MV-4-11 (cell line): ENCODE measurements at places on chromosomes 16 and 17.
A peak's percentile ranks its signal among the peaks of the same experiment; 100 is the strongest.

DNA sequence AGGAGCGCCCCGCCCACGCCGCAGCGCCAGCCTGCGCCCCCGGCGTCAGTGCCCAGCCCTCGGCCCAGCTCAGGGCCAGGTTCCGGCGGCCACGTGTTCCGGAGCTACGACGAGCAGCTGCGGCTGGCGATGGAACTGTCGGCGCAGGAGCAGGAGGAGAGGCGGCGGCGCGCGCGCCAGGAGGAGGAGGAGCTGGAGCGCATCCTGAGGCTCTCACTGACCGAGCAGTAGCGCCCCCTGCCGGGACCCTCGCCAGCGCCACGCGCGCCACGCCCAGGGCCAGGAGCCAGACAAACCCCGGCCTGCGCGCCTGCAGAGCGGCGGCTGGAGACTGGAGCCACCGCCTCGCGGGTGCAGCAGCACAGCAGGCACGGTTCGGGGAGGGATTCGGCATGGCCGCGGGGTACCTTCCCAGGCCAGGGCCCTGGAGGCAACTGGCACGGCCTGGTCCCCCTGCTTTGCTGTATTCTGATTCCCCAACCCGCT is 9.3 kb downstream of the CORO6 start:
- peak; percentile 66 for DNase-seq

GRCh38 chr17:19278729-19279128 is 41.6 kb downstream of the EPN2 start:
- DNase-seq: no peak

- peak; percentile 35 for DNase-seq
Measured at GRCh38 chr16:814974-815373, 14.4 kb upstream of the GNG13 start.

DNA sequence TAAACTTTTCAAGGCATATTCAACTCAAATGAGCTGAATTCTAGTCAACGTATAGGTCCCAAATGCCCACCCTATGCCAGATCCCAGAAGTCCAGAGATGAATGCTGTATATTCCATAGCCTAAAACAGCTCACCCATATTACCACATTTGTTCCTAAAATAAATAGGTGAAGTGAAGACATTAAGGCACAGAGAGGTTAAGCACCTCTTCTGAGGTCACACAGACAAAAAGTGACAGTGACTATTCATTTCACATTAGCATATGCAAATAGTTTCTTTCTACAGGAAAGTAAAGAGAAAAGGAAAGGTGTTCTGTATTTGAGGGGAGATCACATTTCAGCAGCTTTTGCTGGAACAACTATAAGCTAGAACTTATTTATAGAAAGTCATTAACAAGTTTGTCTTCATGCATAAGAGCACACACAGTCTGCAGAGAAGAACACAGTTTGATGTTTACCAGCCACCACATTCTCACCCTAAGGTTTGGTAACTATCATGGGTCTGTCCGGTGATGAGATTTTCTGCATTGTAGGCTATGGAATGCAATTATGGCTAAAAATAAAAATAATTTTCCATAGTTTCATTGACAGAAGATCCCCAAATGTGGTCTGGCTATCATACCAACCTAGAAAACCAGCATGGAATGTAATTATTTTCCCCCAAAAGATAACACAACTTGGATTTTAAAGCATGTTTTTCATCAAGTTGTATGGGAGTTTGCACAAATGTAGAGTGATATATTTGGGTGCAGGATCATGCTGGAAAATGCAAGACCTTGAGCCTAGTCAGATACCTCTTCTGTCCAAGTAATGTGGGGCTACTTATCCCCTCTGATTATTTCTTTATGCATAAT is 402.1 kb downstream of the UTP18 start:
- no peak for DNase-seq

DNA sequence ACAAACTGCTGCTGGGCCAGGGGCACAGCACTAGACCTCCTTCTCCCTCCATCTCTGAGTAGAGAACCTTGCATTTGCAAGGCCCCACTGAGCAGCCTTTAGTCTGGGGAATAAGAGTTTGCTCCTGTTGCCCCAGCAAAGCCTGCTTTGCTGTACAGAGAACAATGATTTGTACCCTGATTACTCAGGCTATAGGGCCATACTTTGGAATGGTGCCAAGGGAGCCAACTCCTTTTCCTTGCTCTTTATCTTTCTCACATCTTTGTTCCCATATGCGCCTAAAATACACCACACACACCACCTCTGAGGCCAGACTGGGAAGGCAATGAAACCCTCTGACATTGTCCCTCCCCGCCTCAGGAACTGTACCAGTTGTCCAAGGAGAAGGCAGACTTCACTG is 21.2 kb downstream of the LIG3 start:
- DNase-seq: no peak

- DNase-seq: no peak
Measured at GRCh38 chr17:77325577-77326075, 184.9 kb downstream of the SEC14L1 start.

- DNase-seq: peak; percentile 99
Measured at GRCh38 chr16:58425756-58426494, 33.7 kb downstream of the GINS3 start.

- no peak for DNase-seq
Measured at GRCh38 chr16:21071741-21072140, 78.9 kb downstream of the DNAH3 start.

- peak; percentile 8 for DNase-seq
Measured at GRCh38 chr16:72434159-72434558, 262.2 kb upstream of the PMFBP1 start.

- DNase-seq: no peak
Measured at GRCh38 chr16:71775949-71776348, 32.7 kb downstream of the AP1G1 start.

DNA sequence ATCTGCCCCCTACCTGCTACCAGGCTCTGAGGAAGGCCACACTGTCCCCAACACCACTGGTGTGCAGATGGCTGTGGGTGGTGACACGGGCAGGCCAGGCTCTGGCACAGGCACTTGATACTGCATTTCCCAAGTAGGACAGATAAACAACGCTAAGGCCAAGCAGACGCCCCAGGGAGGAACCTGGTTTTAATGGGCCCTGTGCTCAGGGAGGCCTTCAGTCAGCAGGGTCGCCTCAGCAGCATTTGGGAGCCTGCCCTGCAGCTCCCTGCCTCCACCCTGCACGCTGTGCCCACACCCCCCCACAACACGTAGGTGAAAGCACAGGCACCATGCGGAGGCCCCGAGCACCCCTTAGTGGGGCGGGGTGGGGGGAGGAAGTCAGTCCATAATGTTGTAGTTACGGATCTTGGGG is 3.3 kb upstream of the FASN start:
- DNase-seq: no peak

DNA sequence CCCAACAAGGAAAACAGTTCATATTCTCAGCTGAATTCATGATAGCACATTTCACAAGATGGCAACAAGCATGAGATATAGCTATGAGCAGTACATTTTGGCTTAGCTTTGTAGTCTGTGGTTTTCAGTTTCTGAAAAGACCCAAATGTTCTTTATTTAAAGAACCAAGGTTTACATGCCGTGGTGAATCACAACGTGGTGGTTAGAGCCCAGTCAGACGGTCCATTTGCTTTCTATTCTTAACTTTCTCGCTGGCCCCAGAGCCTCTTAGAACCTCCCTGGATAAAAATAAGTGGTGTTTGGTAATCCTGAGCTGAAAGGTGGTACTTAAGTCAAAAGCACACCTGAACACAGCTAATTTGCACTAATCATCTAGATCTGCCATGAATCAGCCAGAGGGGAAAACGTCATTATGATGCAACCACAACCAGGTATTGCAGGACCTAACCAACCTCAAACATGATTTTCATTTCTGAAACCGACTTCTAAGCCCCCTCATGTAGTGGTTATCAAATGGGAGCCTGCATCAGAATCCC is 18.6 kb upstream of the HAPSTR1 start:
- peak; percentile 69 for DNase-seq

DNA sequence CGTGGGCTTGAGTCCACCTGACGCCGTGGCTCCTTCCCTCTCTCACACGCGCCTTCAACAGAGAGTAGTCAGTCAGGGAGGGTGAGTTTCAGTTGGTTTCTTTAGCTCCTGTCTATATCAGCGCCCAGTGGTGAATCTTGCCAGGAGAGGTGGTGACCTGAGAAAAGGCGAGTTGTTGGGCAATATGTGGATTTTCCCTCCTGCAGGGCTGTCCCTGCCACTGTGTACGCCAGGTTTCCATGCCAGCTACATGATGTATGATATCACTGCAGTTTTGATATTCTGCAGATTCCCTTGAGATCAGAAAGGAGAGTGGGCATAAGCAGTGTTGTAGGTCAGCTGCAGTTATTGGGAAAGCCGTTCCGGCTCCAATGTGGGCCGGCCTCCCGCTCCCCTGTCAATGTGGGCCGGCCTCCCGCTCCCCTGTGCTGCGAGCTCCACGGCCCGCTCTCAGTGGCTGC is 31.4 kb downstream of the BANP start:
- no peak for DNase-seq

DNA sequence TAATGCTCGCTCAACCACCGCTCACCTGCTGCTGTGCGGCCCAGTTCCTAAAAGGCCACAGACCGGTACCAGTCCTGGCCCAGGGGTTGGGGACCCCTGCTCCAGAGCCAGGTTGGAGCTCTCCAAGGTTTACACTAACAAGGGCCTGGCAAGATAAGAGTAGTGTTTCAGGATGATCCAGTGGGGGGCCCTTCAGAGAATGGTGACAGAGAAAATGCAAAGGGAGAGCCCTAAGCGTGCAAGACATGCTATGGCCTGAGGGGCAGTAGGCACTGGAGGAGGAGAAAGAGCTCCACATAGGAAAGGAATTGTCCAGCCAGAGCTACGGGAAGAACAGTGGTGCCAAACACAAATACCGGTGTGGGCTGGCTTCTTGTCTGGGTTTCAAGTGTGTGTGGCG is 233.4 kb downstream of the STX8 start:
- no peak for DNase-seq

DNA sequence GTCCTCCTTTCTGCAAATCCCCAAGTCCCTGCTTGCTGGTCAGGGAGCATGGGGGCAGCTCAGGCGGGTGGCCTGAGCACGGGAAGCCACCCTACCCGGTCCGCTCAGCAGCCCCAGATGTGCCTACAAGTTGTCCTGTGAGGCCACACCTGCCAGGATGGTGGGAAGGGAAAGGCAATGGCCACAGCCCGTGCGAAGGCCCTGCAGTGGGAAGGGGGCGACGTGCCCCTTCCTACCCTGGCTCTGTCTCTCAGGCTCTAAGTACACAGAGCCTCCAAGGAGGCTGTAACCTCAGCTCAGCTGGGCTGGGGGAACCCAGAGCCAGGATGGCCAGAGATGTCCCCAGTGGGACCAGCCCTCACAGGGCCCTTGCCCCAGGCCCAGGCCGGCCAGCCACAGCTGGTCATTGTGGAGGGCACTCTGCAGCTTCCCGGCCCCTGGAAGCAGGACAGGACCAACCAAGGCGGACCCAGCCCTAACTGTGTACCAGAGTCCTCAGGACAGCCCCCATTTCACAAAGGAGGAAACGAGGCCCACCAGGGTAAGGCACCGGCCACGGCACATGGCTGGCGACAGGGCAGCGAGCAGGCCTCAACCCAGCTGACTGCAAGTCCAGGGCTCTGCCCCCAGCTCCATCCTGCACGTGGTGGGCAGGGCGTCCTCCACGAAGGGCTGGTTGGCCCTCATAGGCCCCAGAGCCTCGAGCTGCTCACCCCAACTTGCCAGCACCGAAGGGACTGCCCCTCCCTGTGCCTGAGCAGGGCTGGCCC is 82.3 kb downstream of the RTN4RL1 start:
- DNase-seq: no peak

- peak; percentile 90 for DNase-seq
Measured at GRCh38 chr16:85306071-85306792, 194.0 kb upstream of the CIBAR2 start.

GRCh38 chr16:66476328-66477027 is 49.4 kb downstream of the BEAN1 start:
- no peak for DNase-seq

DNA sequence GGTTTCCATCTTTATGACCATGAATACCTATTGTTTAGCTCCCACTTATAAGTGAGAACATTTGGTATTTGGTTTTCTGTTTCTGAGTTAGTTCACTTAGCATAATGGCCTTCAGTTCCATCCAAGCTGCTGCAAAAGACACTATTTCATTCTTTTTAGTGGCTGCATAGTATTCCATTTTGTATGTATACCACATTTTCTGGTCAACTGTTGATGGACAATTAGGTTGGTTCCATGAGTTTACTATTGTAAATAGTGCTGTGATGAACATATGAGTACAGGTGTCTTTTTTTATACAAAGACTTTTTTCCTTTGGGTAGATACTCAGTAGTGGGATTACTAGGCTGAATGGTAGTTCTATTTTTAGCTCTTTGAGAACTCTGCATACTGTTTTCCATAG is 87.8 kb upstream of the GOT2 start:
- no peak for DNase-seq

GRCh38 chr17:61314368-61315078 is 85.1 kb upstream of the TBX2 start:
- DNase-seq: peak; percentile 80

DNA sequence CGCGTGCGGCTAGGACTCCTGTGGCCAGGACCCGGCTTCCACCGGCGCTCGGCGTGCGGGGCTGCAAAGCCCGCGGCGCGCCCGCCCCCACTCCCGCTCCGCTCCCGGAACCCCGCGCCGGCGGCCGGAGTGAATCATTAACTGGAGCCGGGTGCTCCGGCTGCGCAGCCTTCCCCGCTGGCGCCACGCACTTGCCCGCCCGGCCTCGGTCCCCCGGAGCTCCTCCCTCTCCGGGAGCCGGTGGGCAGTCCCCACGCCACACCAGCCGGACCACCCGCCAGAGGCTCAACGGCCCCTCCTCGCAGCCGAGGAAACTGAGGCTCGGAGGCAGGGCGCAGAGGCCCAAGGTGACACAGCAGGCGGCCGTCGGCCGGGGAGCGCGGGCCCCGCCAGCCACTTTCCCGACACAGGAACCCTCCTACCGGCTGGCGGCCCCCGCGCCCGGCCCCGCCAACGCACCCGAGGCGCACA is 580 bp downstream of the BCAR1 start:
- DNase-seq: no peak

- DNase-seq: no peak
Measured at GRCh38 chr17:82937411-82938371, 97.9 kb upstream of the ZNF750 start.

DNA sequence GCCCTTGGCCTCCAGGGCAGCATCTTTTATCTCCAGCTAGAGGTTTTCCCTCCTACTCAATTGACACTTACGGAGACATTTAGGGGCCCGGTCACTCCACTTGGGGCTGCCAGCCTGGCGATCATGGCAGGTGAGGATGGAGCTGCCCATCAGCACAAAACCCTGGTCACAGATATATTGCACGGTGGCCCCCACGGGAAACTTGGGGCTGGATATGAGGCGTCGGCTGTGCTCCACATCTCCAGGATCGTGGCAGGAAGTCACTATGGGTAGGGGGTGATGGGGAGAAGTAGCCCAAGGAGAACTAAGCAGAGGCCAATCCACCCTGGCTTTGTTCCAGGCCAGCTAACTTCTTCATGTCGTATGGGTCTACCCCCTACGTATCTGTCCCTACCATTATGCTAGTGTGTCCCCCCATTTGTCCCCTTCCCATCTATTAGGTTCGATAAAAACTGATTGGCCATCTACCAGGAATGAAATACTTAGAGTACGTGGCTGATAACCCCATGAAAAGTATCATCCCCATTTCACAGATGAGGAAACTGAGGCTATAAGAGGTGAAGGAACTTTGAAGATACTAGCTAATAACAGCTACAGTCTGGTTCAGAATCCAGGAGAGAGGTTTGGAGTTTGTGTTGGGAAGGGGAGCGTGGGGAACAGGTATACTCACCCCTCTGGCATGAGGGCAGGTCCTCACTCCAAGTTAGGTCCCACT is 6.1 kb upstream of the PHF12 start:
- DNase-seq: no peak
